ENCODE measurements at places on chromosomes 6 and 20.

- DNase-seq: no peak
Observed at GRCh38 chr6:20719980-20720379, 185.7 kb downstream of the CDKAL1 start.

DNA sequence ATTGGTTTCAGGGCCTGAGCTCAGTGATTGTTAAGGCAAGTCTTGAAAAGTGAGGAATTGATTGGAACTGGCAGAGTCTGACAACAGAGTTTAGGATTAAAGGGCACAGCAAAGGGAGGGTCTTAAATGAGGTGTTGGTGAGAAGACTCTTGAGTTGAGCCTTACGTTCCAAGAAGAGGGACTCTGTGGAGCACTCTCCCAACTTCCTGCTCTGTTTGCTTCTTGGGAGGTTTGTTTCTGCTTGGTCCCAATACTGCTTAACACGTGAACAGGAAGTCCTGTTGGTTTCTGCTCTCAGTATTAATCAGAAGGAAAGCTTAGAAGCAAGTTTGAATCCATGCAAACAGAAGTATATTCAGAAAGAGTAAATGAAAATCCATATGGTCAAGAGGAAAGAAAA is 15.6 kb upstream of the SYNDIG1 start:
- DNase-seq: no peak

DNA sequence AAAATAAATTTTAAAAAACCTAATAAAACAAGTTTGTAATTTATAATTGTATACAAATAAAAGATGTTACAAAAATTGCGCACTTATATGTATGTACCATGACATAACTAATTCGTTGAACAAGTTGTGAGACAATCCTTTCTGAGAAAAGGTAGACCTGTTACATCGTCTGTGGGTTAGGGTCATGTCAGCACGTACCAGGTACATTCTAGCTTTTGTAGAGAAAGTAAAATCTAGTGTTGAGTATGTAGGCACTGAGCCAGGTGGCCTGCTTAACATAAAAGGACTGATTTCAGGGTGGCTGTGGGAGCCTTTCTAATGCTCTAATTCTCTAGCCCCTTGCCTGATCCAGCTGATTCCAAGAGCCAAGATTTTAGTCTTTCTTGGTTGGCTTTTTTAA is 10.4 kb downstream of the RPL7L1 start:
- no peak for DNase-seq

GRCh38 chr6:61649845-61650244 is 636.2 kb downstream of the KHDRBS2 start:
- no peak for DNase-seq

GRCh38 chr6:49499623-49500022 is at the start of gene GLYATL3:
GLYATL3 (plus strand) TSS chr6:49499923; CDS start chr6:49511991, 12,068 bp downstream.
- DNase-seq: no peak

- no peak for DNase-seq
Observed at GRCh38 chr6:52868240-52868639, 27.6 kb upstream of the GSTA5 start.

DNA sequence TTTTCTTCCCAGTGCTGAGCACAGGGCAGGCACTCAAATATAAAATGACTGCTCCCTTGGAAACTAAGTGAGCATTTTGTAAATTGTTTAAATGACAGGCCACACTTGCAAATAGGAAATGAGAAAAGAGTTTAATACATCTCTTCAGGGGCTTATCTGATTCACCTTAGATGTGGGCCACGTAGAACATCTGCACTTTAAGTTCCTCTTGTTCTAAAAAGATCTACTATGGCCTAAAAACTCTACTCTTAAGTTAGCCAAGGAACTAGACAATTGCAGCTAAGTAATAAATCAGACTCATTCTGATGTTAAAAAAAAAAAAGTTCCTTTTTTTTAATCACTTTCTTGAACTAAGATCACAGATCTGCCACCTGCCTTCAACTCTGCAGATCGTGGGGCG is 126.3 kb downstream of the KIF16B start:
- DNase-seq: no peak

DNA sequence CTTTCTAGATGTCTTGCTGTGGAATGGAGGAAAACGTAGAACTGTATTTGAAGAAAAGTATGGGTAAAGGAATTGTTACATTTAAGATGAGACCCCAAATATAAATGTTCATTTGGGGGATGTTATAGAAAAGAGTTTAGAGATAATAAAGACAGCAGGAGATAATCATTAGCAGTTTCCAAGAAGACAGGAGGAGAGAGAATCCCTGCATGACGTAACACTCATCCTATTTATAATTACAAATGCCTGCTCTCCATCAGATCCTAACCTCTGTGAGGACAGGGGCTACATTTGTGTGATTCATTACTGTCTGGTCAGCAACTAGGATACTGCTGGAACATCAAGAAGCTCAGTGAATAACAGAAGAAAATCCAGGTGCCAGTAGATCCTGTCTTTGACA is 133.0 kb upstream of the HDDC2 start:
- DNase-seq: no peak

GRCh38 chr6:105077596-105078385 is 102.0 kb downstream of the POPDC3 start:
- DNase-seq: peak; percentile 43

DNA sequence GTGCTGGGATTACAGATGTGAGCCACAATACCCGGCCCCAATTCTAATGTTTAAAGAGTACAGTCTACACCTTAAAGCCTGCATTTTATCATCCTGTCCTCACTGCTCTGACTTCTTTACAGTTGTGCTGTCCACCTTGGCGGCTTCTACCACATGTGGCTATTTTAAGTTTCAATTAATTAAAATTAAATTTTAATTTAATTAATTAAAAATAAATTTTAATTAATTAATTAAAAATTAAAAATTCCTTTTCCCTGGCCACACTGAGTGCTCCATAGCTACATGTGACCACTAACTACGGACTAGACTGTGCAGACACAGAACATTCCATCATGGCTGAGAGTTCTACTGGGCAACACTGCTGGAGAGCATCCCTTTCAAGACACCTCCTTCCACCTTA is 27.4 kb downstream of the ATP9A start:
- no peak for DNase-seq

- DNase-seq: peak; percentile 18
Observed at GRCh38 chr20:59850018-59850641, 83.3 kb downstream of the SYCP2 start.

DNA sequence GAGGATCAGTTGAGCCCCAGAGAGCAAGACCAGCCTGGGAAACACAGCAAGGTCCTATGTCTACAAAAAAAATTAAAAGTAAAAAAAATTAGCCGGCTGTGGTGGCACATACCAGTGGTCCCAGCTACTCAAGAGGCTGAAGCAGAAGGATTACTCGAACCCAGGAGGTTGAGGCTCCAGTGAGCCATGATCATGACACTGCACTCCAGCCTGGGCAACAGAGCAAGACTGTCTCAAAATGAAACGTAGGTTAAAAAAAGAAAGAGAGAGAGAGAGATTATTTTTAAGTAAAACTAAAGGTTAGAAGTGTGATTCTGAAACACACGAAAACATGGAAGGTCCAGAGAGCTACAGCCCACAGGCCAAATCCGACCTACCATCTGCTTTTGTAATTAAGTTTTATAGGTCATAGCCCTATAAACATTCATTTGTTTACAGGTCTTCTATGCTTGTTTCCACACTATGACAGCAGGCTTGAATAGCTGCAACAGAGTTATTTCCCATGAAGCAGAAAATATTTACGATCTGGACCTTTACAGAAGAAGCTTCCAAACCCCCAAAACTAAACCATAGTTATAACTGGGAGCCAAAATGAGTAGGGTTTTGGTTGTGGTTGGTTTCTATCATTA is 279.7 kb downstream of the GMDS start:
- DNase-seq: peak; percentile 27

DNA sequence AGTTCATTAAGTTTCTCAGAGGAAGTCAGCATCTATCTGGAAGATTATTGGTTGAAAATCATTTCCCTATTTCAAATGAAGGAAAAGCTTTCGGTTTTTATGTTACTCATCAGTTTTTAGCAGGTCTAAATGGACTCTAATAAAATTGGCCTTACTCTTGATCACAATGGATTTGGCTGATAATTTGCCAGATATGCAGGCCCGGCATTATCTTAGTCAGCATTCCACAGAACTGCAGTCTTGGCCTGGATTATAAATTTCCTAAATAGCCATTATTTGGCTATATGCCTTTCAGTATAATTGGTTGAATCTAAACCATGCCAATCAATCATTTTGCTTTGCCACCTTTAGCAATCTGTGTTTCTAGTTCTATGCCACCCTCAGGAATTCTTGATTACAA is 91.7 kb upstream of the KCNQ5 start:
- no peak for DNase-seq

GRCh38 chr6:115617031-115617430 is 443.7 kb downstream of the FRK start:
- DNase-seq: no peak
